Hair follicular keratinocyte (primary cell): ENCODE measurements at places on chromosomes 1 and 21. TPM values are rescaled to one million over a fixed set of nuclear protein-coding genes. Genes with fewer than 3 reads are reported as not detected.

The LCE1E gene
- total RNA-seq, result 0.91 TPM in 1 of 2 replicates, not detected in the other

The SFN gene
- total RNA-seq, result 1,687 and 1,807 TPM in 2 replicates

The SEC16B gene
- total RNA-seq, result 0.72 and 0.78 TPM in 2 replicates

The FNDC5 gene
- not detected in 2 replicates for total RNA-seq

The VPS72 gene
- 43.2 and 55.1 TPM in 2 replicates for total RNA-seq

The SPEN gene
- total RNA-seq, result 14.5 and 14.8 TPM in 2 replicates

The AUNIP gene
- total RNA-seq, result 5.2 and 9.2 TPM in 2 replicates

The NCAM2 gene
- total RNA-seq, result 0.04 TPM in 1 of 2 replicates, not detected in the other

The MFAP2 gene
- 62.6 and 91.4 TPM in 2 replicates for total RNA-seq

The CCDC30 gene
- 0.04 and 0.16 TPM in 2 replicates for total RNA-seq

The GJA4 gene
- total RNA-seq, result not detected in 2 replicates

The GPR3 gene
- 1.0 TPM in 2 replicates for total RNA-seq

The SLAMF1 gene
- total RNA-seq, result not detected in 2 replicates

The SPATA45 gene
- not detected in 2 replicates for total RNA-seq

The CDA gene
- total RNA-seq, result 24.3 and 35.7 TPM in 2 replicates

The ARHGAP30 gene
- not detected in 2 replicates for total RNA-seq

The SERPINC1 gene
- not detected in 2 replicates for total RNA-seq

The TAS1R3 gene
- total RNA-seq, result under 0.01 TPM in 1 of 2 replicates, not detected in the other

The RXFP4 gene
- 0.23 TPM in 1 of 2 replicates, not detected in the other for total RNA-seq

The EDN2 gene
- 0.08 TPM in 1 of 2 replicates, not detected in the other for total RNA-seq

The SMIM1 gene
- 11.9 TPM in 1 of 2 replicates, not detected in the other for total RNA-seq

The TTLL10 gene
- not detected in 2 replicates for total RNA-seq

The CR1L gene
- total RNA-seq, result not detected in 2 replicates

The PTGFRN gene
- total RNA-seq, result 121 and 151 TPM in 2 replicates

The SYT14 gene
- 0.04 and 0.94 TPM in 2 replicates for total RNA-seq

The LCE1B gene
- 0.11 TPM in 1 of 2 replicates, not detected in the other for total RNA-seq

The TRAPPC3 gene
- 142 and 150 TPM in 2 replicates for total RNA-seq

The PSEN2 gene
- 9.8 and 13.1 TPM in 2 replicates for total RNA-seq

The KCNE2 gene
- not detected in 2 replicates for total RNA-seq

The TMCO4 gene
- total RNA-seq, result 10.2 and 10.5 TPM in 2 replicates

The PRXL2B gene
- 15.1 and 15.2 TPM in 2 replicates for total RNA-seq

The LCE1A gene
- 2.9 TPM in 1 of 2 replicates, not detected in the other for total RNA-seq

The C1orf94 gene
- total RNA-seq, result not detected in 2 replicates

The NECTIN4 gene
- 0.23 and 2.9 TPM in 2 replicates for total RNA-seq

The HSPG2 gene
- 73.9 and 164 TPM in 2 replicates for total RNA-seq

The MYBPH gene
- total RNA-seq, result not detected in 2 replicates

The GPR37L1 gene
- total RNA-seq, result not detected in 2 replicates

The REN gene
- not detected in 2 replicates for total RNA-seq

The HMGCS2 gene
- not detected in 2 replicates for total RNA-seq

The ESRRG gene
- 0.04 and 0.08 TPM in 2 replicates for total RNA-seq

The ALPL gene
- total RNA-seq, result not detected in 2 replicates

The LMX1A gene
- not detected in 2 replicates for total RNA-seq

The MTMR11 gene
- 10.2 and 16.2 TPM in 2 replicates for total RNA-seq

The C1QB gene
- not detected in 2 replicates for total RNA-seq

The DEPDC1 gene
- 7.5 and 21.8 TPM in 2 replicates for total RNA-seq

The LCE3E gene
- total RNA-seq, result 0.68 and 1.6 TPM in 2 replicates

The EDARADD gene
- total RNA-seq, result 4.7 and 8.0 TPM in 2 replicates

The SLAMF9 gene
- 2.5 TPM in 1 of 2 replicates, not detected in the other for total RNA-seq

The SHCBP1L gene
- 0.15 TPM in 1 of 2 replicates, not detected in the other for total RNA-seq

The MIXL1 gene
- total RNA-seq, result not detected in 2 replicates
